ENCODE measurements at places on chromosomes 7 and 10.

DNA sequence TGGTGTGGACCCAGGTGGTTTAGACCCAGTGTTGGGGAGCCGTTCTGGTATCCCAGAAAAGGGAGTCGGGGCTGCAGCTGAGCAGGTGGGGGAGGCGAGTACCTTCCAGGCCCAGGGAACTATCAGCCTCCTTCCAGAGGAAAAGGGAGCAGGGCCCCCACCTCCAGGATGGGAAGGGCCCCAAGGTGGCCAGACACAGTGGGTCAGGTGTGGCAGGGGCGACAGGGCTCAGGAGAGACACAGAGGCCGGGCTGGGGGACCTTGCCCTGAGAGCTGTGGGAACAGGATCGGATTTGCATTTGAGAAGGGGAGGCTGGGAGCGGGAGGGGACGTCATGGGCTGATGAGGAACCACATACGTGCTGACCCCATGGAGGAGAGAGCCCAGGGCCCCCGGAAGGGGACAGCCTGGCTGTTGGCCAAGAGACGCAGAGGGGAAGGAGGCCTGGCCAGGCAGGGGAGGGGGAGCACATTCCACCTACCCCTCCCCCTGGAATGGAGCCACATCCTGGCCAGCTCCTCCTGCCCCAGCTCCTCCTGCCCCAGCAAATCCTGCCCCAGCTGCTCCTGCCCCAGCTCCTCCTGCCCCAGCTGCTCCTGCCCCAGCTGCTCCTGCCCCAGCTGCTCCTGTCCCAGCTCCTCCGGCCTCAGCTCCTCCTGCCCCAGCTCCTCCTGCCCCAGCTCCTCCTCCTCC lies 9.7 kb upstream of the TTYH3 start:
- DNase-seq = no peak

- peak; percentile 83 for DNase-seq
These were observed 81.8 kb downstream of the PTPN20 start for GRCh38 chr10:46992803-46993561.

GRCh38 chr7:11345621-11346020 lies 371.9 kb downstream of the PHF14 start:
- DNase-seq = no peak

DNA sequence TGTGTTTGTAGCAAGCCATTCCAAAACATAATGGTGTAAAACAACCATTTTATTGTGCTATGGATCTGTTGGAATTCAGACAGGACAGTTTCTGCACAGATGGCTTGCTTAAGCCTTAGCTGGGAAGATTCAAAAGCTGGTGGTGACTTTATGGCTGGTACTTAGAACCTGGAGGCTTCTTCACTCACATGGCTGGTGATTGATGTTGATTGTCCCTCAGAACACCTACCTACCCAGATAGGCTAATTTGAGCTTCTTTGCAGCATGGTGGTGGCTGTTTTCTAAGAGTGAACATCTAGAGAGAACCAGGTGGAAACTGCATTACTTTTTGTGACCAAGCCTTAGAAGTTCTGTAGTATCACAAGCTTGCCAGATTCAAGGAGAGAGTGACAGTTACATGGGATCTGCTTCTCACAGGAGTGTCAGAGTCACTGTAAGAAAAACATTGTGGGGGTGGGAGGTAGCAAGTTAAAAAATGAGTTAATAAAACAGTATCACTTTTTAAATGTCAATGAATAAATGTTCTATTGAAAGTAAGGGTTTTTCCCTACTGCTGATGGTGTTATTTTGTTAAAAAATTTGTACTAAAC lies 7.1 kb downstream of the R3HCC1L start:
- no peak for DNase-seq

GRCh38 chr7:146773506-146773905 lies 656.9 kb downstream of the CNTNAP2 start:
- DNase-seq = no peak

GRCh38 chr7:151275813-151276577 lies 27.5 kb upstream of the SMARCD3 start:
- no peak for DNase-seq

DNA sequence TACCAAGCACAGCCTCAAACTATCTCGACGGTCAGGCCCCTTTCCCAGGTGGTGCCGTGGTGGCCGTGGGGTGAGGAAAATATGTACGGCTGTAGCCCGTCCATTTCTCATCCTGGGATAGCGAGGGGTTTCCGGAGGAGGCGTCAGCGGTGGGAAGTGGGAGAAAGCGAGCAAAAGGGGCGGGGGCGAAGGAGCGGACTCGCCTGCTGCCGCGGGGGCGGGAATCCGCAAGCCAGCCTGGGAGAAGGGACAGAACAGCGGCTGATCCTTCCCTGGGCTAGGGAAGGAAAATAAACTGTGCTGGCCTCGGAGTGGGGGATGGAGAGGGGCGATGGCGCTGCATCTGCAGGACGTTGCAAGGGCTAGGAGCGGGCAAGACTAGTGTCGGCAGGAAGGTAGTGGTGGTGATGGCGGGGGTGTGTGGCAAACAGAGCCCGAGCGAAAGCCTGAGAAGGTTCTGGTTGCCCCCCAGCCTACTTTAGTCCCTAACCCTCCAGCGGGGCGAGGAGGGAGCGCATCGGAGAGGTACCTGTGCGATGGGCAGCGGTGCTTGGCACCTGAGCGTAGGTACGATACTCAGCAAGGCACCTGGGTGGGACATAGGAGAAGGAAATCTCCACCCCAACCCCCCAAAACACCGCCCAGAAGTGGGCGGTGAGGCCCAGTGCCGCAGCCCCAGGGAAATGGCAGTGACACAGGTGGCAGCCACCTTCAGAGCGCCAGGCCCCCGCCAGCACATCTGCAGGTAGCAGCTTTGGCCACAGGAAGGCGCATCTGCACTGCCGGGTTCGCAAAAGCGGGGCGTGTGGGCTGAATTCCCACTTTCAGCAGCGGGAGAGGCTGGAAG lies 49.9 kb upstream of the STEAP1B start:
- DNase-seq = no peak

DNA sequence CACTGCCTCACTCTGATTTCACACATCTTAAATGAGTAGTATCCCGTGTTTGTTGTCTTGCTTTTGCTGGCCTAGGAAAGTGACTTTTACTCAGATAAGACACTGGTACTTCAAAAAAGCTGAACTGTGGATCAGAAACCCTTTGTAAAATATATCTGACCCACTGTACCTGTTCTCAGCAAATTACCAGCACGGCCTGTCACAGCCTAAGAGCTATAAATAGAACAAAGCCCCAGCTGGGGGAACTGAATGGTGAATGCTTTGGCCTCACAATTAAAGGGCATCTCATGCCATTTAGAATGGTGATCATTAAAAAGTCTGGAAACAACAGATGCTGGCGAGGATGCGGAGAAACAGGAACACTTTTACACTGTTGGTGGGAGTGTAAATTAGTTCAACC lies 76.1 kb downstream of the CREB3L2 start:
- no peak for DNase-seq

- DNase-seq = peak; percentile 38
These were observed 266.3 kb downstream of the AHR start for GRCh38 chr7:17564678-17565212.

- DNase-seq = peak; percentile 31
These were observed 44.4 kb downstream of the TACR2 start for GRCh38 chr10:69372126-69372980.

- DNase-seq = no peak
These were observed 289.7 kb upstream of the VSTM2A start for GRCh38 chr7:54252256-54253035.

DNA sequence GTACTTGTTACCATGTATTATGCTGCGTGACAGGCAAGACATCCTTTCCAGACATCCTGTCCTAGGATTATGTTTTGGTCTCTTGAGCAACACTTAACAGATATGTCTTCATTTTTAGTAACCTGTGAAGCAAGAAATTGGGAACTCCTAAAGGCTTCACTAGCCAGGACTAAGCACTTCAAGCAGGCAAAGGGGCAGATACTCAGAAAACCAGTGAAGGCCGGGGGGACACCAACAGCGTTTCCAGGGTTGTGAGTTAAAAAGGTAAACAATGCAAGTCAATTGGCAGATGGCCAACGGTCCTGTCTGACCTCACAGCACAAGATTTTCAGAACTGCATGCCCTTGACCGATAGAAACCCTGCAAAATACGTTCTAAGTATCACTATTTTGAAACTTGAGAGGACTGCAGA lies 77.6 kb upstream of the SFMBT2 start:
- DNase-seq = no peak

DNA sequence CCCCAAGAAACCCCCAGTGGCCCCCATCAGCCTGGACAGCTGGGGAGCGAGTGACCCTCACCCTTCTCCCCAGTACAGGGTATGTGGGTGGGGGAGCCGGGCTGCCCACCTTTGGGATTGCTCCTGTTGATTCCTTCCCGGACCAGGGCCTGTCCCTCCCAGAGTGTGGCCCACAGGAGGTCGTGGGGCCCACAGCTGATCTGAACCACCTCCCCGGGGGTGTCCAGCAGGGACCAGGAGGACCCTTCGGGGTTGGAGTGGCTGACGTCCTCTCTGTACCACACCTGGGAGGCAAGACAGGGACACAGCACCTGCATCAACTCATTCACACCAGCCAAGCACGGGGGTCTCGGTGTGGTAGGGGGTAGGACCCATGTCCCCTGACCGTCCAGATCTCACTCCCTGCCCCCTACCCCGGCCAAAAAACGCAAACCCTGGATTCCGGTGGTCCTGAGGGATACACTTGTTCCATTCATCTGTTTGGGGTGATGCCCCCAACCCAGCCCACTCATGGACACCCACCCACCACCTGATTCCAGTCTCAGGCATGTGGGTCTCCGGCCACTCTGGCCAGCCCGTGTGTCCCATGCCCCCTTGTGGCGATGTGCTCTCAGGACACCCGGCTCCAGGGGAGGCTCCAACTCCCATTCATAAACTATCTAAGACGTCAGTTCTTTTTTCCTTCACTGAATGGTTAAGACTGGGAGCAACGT lies 10.9 kb downstream of the TECPR1 start:
- peak; percentile 36 for DNase-seq
